ENCODE measurements at places on chromosomes 7 and 10. TPM values are rescaled to one million over a fixed set of nuclear protein-coding genes. Genes with fewer than 3 reads are reported as not detected.

The ZNF277 gene
- 27.0 TPM for total RNA-seq

The NFE2L3 gene
- 42.1 TPM for total RNA-seq

The CFAP70 gene
- 1.3 TPM for total RNA-seq

DNA sequence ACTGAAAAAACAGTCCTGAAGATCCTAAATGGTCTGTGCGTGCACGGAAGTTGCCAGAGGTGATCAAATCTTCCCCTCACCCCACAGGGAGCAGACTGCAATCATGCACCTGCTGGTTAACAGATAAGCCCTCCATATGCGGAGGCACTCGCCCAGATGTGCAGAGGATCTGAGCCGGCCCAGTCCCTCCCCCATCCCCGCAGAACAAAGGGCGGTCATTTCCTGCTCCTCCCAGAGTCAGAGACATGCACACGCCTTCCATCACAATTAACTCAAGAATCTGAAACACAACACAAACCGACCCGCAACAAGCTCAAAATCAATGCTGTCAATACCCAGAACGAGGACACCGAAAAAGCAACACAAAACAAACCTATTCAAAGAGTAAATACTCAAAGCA, 24.2 kb downstream of the CRTAC1 start:
- peak; percentile 45 for DNase-seq
- no peaks in the 10 kb centered on the region for H3K36me3 ChIP-seq
- no peaks in the 10 kb centered on the region for H3K27me3 ChIP-seq

- H3K27me3 ChIP-seq, result peaks cover 8% of the 10 kb centered on the region
Measured at GRCh38 chr10:117175901-117176534, 21.3 kb upstream of the KCNK18 start.

- H3K27ac ChIP-seq, result no peak overlapping the region
- H3K4me3 ChIP-seq, result no peak overlapping the region
- DNase-seq, result no peak
- peaks cover 1% of the 10 kb centered on the region for H3K4me1 ChIP-seq
- peaks cover 6% of the 10 kb centered on the region for H3K36me3 ChIP-seq
Measured at GRCh38 chr7:29892231-29892630, 85.9 kb downstream of the WIPF3 start.

- H3K27me3 ChIP-seq, result peaks cover 2% of the 10 kb centered on the region
- H3K36me3 ChIP-seq, result peaks cover 6% of the 10 kb centered on the region
- no peak overlapping the region for H3K4me3 ChIP-seq
- DNase-seq, result no peak
Measured at GRCh38 chr7:91295576-91295975, 31.3 kb downstream of the FZD1 start.

GRCh38 chr10:123327450-123327849, 173.2 kb downstream of the BUB3 start:
- no peaks in the 10 kb centered on the region for H3K4me1 ChIP-seq
- H3K36me3 ChIP-seq, result no peaks in the 10 kb centered on the region
- H3K27me3 ChIP-seq, result peaks cover 2% of the 10 kb centered on the region
- no peak overlapping the region for H3K4me3 ChIP-seq

GRCh38 chr10:68897336-68897741, 3.8 kb upstream of the DDX50 start:
- H3K4me3 ChIP-seq, result no peak overlapping the region
- H3K36me3 ChIP-seq, result no peaks in the 10 kb centered on the region
- H3K27me3 ChIP-seq, result peaks cover 5% of the 10 kb centered on the region
- peak; percentile 39 for DNase-seq
- H3K27ac ChIP-seq, result no peak overlapping the region

GRCh38 chr10:30349967-30350735, 1.1 kb upstream of the MTPAP start:
- H3K27me3 ChIP-seq, result peaks cover 10% of the 10 kb centered on the region
- peak; percentile 29 for DNase-seq
- no peak overlapping the region for H3K27ac ChIP-seq

DNA sequence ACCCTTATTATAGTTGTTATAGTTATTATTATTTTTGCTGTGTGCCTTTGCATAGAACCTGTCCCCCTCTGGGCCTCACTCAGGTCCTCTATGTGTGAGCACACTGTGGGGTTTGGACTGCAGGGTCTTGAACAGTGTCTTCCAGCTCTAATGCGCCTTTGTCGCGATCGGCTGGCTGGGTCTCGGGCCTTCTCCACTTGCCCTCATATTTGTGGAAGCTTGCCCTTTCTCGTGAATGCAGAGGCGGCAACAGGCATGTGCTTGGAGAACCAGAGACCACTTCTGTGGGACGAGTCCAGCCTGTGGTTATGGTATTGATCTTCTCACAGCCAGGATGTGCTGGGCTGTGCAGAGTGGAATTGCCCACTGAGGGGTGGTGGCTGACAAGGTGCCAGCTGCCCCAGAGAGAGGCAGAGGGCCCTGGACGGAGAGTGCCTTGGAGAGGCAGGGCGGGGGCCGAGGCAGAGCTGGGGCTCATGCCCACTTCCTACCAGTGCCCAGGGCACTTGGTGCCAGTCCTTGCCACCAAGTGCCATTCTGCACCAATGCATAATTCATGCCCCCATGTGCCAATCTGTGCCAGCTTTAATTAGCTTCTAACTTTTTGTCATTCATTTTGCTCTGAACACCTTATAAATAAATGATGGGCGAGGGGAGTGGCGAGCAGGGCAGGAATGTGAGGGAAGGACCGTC, 6.8 kb upstream of the CDH23 start:
- peaks cover 5% of the 10 kb centered on the region for H3K27me3 ChIP-seq
- no peak overlapping the region for H3K4me3 ChIP-seq
- DNase-seq, result no peak
- H3K27ac ChIP-seq, result no peak overlapping the region
- peaks cover 13% of the 10 kb centered on the region for H3K4me1 ChIP-seq

DNA sequence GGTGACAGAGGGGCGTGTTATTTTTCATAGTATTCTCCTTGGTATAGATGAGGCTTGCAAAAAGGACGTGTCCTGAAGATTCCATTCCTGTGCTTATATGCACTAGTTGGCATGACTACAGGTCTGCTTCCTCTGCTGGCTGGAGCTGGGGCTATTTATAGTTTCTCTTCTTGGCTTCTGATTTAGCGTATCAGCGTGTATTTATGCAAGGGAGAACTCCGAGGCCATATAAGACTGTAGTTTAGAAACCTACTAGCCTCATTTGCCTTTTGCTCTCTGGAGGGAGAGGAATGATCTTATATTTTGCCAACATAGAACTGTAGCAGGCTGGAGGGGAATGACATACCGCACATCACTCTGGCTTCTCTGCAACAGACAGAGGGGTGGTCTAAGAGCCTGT, 39.7 kb downstream of the CACNB2 start:
- no peak overlapping the region for H3K4me3 ChIP-seq
- H3K27ac ChIP-seq, result no peak overlapping the region
- H3K4me1 ChIP-seq, result no peaks in the 10 kb centered on the region
- no peaks in the 10 kb centered on the region for H3K36me3 ChIP-seq

GRCh38 chr7:156666368-156667109, 26.0 kb downstream of the RNF32 start:
- no peak for DNase-seq
- H3K36me3 ChIP-seq, result no peaks in the 10 kb centered on the region
- H3K4me3 ChIP-seq, result no peak overlapping the region
- peaks cover 4% of the 10 kb centered on the region for H3K4me1 ChIP-seq
- H3K27ac ChIP-seq, result no peak overlapping the region

DNA sequence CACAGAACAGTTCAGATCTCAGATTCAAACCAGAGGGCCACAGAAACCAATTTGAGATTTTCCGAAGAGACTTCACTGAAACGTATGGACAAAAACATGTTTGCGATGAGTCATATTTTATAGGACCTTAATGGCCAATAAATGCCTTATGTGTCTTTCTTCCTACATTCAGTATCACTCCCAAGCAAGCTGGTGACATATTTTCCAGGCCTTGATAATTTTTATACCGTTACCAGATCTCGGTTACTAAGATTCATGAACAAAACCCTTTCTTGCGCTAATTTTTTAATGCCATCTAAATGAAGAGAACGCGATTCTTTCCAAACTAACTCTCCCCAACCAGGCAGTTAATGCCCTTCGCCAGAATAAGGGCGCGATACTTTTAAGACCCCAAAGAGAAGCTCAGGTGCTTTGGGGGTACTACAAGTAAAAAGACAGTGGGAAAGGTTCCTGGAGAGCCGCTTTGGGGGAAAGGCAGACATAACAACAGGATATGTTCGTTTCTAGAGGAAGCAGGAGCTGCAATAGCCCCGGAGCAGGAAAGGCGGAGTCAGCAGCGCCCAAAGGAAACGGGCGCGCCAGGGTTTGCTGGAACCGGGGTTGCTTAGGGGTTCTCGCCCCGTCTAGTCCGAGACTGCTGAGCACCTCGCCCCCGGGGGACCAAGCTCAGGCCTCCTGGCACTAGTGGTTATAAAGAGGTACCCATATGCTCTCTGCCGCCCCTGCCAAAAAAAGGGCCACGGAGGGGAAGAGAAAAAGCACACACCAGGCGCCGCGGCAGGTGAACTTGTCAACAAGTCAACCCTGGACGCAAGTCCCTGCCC, 884 bp downstream of the ICA1 start:
- peaks cover 9% of the 10 kb centered on the region for H3K4me1 ChIP-seq
- H3K36me3 ChIP-seq, result no peaks in the 10 kb centered on the region
- peak; percentile 32 for DNase-seq
- peak overlapping the region; percentile 70 for H3K27ac ChIP-seq
- peaks cover 4% of the 10 kb centered on the region for H3K27me3 ChIP-seq
- H3K4me3 ChIP-seq, result peak overlapping the region; percentile 88

DNA sequence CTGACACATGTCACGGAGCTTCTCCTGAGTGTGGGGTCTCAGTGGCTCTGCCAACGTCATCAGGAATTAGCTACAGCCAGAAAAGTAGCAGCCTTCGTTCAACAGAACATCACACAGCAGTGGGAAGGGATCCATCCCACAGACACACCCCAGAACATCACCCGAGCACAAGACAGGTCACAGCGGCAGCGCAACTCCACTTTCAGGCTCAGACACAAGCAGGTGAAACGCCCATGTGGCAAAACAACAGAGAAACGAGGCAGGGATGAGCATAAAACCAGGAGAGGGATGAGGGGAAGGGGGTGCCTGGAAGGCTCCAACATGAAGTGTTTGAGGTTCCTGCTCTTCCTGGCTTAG, 44.8 kb downstream of the CAMK2B start:
- no peaks in the 10 kb centered on the region for H3K36me3 ChIP-seq
- H3K4me3 ChIP-seq, result no peak overlapping the region
- no peak for DNase-seq
- H3K27me3 ChIP-seq, result peaks cover 2% of the 10 kb centered on the region

- no peak overlapping the region for H3K4me3 ChIP-seq
- no peaks in the 10 kb centered on the region for H3K27me3 ChIP-seq
- H3K27ac ChIP-seq, result no peak overlapping the region
- peaks cover 3% of the 10 kb centered on the region for H3K4me1 ChIP-seq
- H3K36me3 ChIP-seq, result no peaks in the 10 kb centered on the region
Measured at GRCh38 chr10:106592396-106592795, 572.1 kb downstream of the SORCS1 start.

- no peak overlapping the region for H3K27ac ChIP-seq
- DNase-seq, result no peak
- peaks cover 7% of the 10 kb centered on the region for H3K4me1 ChIP-seq
Measured at GRCh38 chr10:76548716-76549115, 1088.9 kb downstream of the KCNMA1 start.

DNA sequence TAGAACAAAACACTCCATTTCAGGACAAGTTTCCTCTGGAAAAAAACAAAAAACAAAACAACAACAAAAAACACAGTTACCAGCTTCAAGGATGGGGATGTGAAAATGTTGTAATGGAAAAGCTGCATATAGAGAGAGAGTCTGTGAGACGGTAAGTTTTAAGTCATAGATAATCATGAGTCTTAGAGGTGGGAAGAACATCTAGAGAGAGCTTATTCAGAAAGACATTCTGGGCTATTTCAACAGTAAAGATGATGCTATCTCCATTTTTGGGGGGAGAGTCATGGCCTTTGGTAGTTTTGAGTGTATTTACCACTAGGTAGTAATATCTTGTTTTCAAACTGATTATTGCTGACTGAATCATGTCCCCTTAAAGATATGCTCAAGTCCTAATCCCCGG, 23.3 kb upstream of the INPP5F start:
- DNase-seq, result no peak
- peaks cover 5% of the 10 kb centered on the region for H3K27me3 ChIP-seq
- peaks cover 9% of the 10 kb centered on the region for H3K36me3 ChIP-seq
- H3K27ac ChIP-seq, result peak overlapping the region; percentile 42
- H3K4me3 ChIP-seq, result no peak overlapping the region

DNA sequence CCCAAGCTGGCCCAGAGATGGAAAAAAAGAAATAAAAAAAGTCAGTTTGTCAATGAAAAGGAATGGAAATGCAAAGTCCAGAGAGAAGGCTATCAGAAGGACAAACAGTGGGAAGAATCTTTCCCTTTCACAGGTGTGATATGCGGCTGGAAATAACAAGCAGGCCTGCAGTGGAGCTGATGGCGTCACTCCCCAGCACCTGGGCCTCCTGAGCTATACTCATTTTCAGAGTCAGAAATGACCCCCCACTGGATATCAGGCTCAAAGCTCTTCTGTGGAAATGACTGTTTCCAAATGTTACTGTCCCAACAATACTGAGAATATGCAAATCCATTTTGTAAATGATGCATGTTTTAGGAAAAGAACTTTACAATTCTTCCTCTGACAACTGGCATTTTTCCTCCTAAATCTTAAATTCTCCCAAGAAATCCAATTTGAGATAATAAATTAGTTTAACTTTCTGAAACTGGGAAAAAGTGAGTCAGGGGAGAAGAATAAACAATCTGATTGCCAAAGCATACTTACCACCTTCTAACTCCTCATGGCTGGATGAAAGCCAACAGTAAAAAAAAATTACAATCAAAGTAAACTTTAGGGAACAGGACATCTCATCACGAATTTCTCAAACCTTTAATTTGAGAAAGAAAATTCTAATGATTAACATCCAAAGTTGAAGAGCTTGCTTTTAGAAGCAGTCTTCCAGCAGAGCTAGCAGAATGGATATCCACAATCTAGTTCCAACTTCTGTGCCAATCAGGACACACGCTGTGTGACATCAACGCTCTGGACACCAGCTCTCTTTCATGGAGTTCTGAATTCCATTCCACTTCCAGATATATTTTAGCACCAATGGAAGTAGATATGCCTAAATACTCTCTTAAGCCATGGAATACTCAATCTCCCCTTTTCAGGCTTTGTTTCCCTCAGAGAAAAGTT, 5.3 kb upstream of the CUZD1 start:
- H3K4me3 ChIP-seq, result no peak overlapping the region
- H3K36me3 ChIP-seq, result peaks cover 15% of the 10 kb centered on the region
- no peak overlapping the region for H3K27ac ChIP-seq
- peaks cover 2% of the 10 kb centered on the region for H3K27me3 ChIP-seq
- DNase-seq, result no peak
- H3K4me1 ChIP-seq, result peaks cover 6% of the 10 kb centered on the region

DNA sequence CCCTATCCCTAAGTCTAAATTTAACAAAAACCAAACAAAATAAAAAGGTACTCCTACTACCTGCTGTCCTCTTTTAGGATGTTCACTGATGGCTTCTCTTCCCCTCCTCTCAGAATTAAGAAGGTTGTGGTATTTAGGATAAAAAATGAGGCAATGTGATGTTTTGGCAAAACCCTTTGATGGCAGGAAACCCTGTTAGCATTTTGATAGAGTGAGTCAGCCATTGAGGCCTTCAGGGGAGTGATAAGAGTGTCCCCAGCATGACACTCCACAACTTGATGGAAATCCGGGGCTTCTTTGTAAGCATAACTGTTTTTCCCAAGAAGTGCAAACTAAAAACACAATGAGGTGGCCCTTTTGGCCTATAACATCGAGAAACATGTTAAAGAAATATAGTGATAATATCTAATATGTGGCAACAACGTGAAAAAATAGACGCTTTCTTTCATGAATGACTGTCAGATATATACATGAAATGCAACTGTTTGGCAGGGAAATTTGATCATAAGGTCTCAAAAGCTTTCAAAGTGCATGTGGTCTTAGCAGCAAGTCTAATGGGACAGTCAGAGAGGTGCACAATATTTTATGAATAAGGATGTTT, 55.0 kb downstream of the PRTFDC1 start:
- H3K4me1 ChIP-seq, result no peaks in the 10 kb centered on the region
- H3K36me3 ChIP-seq, result no peaks in the 10 kb centered on the region
- no peaks in the 10 kb centered on the region for H3K27me3 ChIP-seq
